ENCODE measurements at places on chromosomes 3 and 15.

DNA sequence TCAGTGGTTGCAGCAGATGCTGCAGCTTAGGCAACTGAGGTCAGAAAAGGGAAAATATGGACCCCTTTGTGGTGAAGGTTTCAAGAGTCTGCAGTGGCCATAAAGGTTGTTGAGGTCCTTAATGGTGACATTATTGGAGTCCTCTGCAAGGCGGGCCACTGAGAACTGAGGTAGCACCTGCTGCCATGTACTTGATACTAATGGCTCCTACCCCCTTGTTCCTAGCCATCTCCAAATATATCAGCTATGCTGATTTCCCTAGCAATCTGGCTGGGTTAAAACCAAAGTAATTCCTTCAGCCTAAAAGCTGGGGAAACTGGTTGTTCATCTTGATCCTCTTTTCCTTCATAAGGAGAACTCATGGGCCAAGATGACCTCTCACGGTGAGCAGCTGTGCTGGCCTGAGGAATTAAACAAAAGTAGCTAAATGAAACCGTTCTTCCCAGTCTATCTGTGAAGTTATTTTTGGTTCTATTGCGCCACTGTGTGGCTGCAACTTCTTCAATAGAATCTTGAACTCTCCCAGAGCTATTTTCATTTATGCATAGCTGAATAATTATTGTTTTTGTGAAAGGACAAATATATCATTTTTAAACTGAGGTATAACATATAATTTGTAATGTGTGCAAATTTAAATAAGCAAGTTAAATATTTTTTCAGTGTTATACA, 76.1 kb upstream of the PLSCR4 start:
- peak; percentile 8 for DNase-seq

- DNase-seq, result no peak
Observed at GRCh38 chr3:144564011-144564410, 592.4 kb downstream of the DIPK2A start.

DNA sequence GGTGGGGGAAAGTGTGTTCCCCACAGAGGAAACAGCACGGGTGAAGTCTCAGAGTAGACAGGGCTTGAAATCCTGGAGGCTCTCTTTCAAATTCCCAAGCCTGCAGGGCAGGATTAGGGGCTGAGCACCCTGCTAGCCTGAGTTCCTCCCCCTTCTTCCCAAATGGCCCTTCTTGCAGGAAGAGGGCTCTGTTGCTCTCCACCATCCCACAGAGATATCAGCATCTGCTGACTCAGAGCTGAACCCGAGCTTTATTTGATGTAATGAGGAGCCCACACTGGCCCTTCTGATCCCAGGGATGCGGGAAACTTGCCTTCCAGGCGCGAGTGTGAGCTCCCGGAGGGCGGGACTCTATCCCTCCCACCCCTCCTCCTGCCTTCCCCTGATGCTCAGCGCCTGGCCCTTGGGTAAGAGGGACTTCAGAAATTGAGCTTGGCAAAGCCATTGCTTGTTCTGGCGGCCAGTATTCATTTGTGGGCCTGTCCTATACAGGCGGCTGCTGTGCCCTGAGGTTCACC, 1.4 kb upstream of the STRA6 start:
- no peak for DNase-seq

DNA sequence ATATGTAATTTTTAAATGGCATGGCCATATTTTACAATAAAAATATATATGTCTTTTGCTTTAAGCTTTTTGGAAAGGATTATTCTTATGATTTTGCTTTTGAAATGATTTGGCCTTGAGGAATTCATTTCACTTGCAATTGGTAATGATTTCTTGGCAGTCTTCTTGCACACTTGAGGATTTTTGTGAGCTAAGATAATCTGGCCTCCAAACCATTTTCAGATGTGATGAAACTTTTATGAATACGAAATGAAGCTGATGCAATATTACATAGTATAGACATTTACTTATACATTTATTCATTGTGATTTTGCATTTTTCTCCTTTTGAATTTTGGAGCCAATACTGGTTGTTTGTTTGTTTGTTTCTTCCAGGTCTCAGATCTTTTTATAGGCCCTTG, 6.4 kb upstream of the SH2D7 start:
- no peak for DNase-seq

DNA sequence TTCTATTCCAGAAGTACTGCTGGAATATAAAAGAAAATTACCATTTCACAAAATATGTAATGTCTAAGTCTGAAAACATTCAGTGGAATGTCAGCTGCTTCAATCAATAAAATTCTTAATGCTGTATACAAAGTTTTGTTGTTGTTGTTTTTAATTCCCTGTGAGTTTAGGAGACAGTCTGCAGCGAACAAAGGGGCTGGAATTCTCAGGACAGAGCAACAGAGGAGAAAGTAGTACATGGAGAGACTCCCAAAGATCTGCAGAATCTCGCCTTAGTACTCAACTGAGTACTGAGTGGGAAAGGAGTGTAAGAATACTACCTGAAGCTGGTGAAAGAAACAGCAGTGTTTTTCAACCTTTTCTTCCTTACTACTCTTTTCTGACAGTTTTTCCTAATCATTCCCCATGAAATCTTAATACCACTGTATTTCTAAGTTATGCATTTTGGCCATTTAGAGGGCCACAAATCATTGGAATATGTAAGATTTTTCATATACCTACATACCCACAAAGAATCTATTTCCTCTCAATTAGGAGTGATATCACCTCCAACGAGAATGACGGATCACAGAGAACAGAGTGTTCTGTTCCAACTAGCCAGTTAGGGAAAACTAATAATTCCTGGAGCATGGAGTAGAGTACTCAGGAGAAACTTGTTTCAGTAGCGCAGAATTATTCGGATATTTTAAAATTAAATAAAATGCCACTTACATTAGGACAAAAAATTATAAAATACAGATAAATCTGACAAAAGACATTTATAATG, 16.0 kb downstream of the ANKRD28 start:
- DNase-seq, result no peak

- DNase-seq, result no peak
Observed at GRCh38 chr3:131324923-131325322, 56.7 kb upstream of the NUDT16 start.

GRCh38 chr3:148367756-148368155, 329.9 kb upstream of the AGTR1 start:
- DNase-seq, result no peak

GRCh38 chr15:100234158-100235029, 107.4 kb downstream of the ADAMTS17 start:
- DNase-seq, result no peak
